Spinal cord (tissue), 10 donors: ENCODE measurements at places on chromosomes 13 and 19. TPM values are rescaled to one million over a fixed set of nuclear protein-coding genes. Genes with fewer than 3 reads are reported as not detected.

The KIR3DL2 gene
- not detected for polyA plus RNA-seq

GRCh38 chr13:101846701-101847100 is 394.2 kb downstream of the ITGBL1 start:
- DNase-seq = no peak

DNA sequence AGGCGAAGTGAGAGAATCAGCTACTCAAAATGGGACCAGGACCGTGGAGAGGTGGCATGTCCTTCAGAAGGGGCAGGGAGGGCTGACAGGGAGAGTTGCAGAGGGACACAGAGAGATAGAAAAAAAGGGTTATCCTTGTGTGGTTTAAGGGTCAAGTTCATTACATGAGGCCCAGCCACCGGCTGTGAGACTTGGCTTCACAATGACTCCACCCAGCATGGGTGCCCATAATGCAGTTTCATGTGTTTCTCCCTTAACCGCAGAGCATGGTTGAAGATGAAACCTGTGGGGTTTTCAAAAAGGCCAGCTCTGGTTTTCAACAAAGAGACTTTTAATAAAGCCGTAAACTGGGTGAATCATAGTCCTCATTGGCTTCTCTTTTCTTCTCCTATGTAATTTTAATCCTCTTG is 164.6 kb downstream of the KLF5 start:
- DNase-seq = no peak

- no peak for DNase-seq
Observed at GRCh38 chr13:70703755-70704154, 595.5 kb upstream of the KLHL1 start.

DNA sequence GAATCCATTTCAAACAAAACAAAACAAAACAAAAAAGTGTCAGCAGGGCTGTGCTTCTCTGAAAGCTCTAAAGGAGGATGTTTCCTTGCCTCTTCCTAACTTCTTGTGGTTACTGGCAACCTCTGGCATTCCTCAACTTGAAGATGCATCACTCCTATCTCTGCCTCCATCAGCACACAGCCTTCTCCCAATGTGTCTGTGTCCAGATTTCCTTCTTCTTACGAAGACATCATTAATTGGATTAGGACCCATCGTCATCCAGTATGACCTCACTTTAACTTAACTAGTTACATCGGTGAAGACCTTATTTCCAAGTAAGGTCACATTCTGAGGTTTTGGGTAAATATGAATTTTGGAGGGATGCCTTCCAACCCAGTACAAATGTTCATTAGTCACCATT is 33.8 kb upstream of the GTF2F2 start:
- no peak for DNase-seq

GRCh38 chr13:29164116-29164515 is 344.0 kb downstream of the MTUS2 start:
- no peak for DNase-seq

GRCh38 chr19:48826606-48827020 is 9.7 kb downstream of the HSD17B14 start:
- DNase-seq = no peak
